ENCODE measurements at places on chromosomes 6 and 20.

DNA sequence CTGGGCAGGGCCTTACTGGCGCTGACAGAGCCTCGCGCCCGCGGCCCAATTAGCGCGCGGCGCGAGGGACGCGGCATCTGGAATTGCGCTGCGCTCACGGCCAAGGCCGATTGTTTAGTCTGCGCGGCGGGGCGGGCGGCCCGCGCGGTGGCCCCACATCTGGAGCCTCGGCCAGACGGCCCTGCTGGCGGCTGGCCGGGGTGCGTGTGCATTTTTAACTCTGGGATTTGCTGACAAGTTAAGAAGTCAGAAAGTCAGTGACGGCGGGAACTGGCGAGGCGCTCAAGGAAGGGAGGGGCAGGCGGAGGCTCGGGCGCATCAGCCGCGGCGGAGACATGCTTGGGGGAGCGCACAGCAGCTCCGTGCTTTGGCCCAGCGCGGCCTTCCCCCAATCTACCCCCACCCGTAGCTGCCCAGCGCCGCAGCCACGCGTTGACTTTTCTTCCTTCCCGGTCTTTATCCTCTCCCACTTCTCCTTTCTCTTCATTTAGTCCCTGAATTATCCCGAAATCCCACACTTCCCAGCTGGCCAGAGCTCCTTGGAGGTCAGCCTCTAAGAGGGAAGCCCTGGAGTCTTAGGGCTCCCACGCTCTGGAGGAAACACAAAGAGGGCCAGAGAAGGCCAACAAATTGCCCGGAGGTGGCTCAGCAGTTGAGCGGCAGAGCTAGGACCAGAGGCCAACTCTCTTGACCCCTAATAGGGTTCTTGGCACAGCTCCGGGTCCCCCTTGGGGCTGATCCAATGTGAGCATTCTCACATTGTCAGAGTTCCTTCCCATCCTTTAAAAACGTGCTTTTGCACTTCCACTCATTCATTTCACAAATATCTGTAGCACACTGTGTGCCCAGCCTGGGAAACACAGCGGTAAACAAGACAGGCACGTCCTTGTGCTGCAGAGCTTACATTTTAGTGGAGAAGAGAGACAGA, 40.8 kb upstream of the FOXP4 start:
- DNase-seq = no peak

DNA sequence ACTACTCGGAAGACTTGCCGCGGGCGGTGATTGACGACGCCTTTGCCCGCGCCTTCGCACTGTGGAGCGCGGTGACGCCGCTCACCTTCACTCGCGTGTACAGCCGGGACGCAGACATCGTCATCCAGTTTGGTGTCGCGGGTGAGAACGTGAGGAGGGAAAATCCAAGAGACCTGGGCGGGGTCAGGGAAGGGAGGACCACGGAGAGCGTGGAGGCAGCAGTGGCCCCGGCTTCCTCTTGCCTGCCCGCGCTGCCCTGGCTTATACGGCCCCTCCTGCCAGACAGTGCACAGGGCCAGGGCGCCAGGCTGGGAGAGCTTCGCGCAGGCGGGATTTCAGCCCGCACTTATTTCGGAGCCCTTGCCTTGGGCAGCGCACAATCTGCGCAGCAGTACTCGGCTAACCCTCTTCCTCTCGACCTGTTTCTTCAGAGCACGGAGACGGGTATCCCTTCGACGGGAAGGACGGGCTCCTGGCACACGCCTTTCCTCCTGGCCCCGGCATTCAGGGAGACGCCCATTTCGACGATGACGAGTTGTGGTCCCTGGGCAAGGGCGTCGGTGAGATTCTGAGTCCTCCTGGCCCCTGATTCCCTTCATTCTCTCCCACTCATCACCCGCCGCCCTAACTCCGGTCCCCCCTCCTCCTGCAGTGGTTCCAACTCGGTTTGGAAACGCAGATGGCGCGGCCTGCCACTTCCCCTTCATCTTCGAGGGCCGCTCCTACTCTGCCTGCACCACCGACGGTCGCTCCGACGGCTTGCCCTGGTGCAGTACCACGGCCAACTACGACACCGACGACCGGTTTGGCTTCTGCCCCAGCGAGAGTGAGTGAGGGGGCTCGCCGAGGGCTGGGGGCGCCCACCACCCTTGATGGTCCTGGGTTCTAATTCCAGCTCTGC, 2.0 kb downstream of the MMP9 start:
- no peak for DNase-seq

GRCh38 chr6:22288721-22289120, 8.1 kb downstream of the PRL start:
- no peak for DNase-seq

GRCh38 chr20:19074828-19075516, 137.5 kb upstream of the SLC24A3 start:
- no peak for DNase-seq

GRCh38 chr20:62258499-62259293, 20.4 kb downstream of the OSBPL2 start:
- DNase-seq = no peak

- DNase-seq = no peak
Measured at GRCh38 chr6:53038596-53038995, 26.6 kb upstream of the FBXO9 start.

- peak; percentile 5 for DNase-seq
Measured at GRCh38 chr6:133184798-133185372, 56.3 kb upstream of the EYA4 start.

GRCh38 chr6:131451321-131452144, 121.5 kb upstream of the ARG1 start:
- no peak for DNase-seq

DNA sequence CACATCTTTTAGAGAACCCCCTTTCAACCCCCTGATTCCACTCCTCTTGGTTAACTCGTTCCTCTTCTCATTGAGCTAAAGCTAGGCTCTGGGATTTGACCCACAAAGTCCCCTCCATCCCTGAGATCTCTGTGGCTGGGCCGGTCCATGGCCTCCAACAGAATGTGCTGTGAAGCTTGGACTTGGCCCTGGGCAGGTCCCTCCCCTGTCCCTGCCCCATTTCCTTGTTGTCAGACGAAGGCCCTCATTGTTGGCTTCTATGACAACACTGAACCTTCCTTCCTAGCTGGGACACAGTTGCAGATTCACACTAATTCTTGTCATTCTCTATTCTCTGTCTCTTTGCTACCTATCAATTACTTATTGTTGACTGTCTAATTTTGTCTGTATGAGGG, 156.1 kb downstream of the SYCP2 start:
- DNase-seq = no peak

GRCh38 chr6:33602180-33602579, 18.9 kb upstream of the ITPR3 start:
- DNase-seq = no peak

GRCh38 chr6:147194652-147195411, 9.4 kb upstream of the STXBP5 start:
- no peak for DNase-seq

DNA sequence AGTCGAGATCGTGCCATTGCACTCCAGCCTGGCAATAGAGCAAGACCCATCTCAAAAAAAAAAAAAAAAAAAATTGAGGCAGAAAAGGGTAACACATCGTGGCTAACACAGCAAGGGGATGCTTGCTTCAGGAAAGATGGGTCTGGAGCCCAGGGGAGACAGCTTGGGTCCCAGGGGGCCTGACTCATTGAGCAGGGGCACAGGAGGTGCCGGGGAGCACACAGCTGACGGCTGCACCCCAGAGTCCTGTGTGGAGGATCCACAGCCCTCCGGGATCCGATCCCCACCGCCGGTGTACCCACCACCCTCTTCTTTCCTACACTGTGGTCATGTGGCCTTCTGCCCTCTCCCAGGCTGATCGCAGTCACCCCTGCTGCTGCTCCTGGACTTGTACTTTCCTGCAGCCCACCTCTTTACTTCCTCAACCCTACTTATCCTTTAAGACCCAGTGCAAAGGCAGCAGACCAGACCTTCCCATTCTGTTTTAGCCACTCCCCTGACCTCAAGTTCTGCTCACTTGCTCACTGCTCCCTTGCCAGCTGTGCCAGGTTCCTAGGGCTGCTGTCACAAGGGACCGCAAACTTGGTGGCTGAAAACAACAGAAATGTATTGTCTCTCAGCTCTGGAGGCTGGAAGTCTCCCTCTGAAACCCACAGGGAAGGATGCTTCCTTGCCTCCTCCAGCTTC, 17.6 kb upstream of the EZR start:
- no peak for DNase-seq

DNA sequence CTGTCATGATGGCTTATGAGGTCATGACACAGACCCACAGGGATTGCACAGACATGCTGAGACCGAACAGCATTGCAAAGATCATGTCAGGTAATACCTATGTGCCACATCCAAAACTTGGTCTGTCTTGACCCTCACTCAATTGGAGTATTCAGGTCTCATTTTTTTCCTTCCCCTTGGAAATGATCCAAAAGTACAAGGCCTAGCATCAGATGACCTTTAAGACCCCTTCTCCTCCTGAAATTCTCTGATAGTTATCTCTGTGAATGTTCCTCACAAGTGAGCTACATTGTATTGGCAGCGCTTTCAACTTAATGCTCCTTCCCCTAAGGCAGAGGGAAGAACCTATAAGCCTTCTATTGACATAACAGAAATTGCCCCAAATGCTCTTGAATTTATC, 507.4 kb upstream of the JARID2 start:
- no peak for DNase-seq

DNA sequence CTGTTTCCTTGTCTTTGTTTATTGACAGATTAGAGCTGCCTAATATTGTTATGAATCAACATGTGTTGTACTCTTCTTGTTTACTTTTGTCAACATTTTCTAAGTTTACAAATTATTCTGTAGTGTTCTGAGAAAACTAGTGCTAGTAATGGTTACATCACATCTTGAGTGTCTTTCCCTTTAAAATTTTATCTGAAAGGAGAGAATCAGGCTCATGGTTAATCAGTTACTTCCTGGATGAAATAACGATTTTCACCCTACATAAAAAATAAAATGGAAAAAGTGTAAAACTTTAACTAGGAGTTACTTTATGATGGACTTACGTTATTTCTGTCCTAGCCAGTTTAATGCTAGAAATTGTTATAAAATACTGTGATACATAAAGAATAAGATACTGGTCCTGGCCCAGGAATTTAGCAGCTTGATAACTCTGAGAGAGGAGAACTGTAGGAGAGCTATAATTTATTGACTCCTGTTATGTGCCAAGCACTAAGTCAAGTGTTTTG, 26.4 kb upstream of the BMP5 start:
- DNase-seq = no peak

DNA sequence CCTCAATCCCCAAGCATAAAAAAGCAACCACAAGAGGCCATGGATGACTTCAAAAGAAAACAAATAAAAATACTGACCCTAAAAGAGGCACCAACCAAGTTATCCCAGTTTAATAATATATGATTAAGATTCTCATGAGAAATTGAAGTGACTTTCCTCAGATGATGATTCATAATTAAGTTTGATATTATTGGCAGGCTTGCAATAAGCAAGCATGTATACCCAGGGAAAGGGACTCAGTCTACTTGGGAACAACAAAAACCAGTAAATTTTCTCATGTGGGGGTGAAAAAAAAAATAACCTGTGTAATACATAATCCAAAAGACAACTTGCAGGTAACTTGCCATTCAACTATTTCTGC, 19.6 kb downstream of the JAG1 start:
- no peak for DNase-seq

- DNase-seq = no peak
Measured at GRCh38 chr6:43900560-43900915, 130.5 kb downstream of the VEGFA start.

DNA sequence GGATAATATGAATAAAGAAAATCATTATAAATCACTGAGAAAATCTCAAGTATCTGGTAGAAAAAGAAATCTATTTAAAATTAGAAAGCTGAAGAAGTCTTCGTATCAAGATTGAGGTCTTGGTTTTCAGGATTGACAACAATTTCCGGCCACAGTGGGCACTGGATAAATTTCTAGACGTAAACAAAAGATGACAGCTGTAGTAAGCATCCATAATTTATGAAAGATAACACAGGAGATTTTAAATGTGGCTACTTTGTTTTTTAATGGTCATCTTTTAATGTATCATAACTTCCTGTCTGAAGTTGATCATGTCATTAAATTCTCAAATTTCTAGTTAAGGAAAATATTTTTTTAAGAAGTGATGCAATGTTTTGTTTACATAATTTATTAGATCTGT, 444.2 kb downstream of the HTR1B start:
- DNase-seq = no peak

- DNase-seq = no peak
Measured at GRCh38 chr20:49228676-49229075, 9.5 kb downstream of the DDX27 start.

GRCh38 chr20:3311623-3312022, 72.6 kb upstream of the SLC4A11 start:
- no peak for DNase-seq

DNA sequence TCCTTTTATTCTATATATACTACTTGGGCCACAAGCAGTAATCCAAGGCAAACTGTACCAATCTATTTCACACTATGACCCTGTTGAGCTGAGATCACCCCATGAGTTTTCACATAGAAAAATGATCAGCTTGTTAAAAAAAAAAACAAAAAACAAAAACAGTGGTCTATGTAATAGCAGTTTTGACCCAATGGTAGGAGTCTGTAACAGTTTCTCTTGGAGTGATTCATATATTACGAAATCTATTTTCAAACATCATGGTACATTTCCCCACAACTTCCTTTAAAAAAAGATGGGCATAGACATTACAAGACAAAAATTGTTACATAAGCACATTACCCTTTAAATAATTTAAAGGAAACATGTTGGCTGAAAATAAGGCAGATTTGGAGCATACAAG, 78.1 kb downstream of the PRSS35 start:
- DNase-seq = no peak

GRCh38 chr6:1597121-1597744, 12.5 kb upstream of the FOXC1 start:
- DNase-seq = no peak

GRCh38 chr20:43722153-43722505, 4.7 kb downstream of the GTSF1L start:
- no peak for DNase-seq

GRCh38 chr6:154887051-154887450, 108.1 kb upstream of the TIAM2 start:
- DNase-seq = no peak

- DNase-seq = no peak
Measured at GRCh38 chr6:43853066-43853650, 83.1 kb downstream of the VEGFA start.

GRCh38 chr6:90497411-90497810, 89.5 kb downstream of the MAP3K7 start:
- DNase-seq = no peak

GRCh38 chr6:129748901-129749748, 39.1 kb upstream of the ARHGAP18 start:
- DNase-seq = no peak

GRCh38 chr6:106858653-106859092, 115.9 kb downstream of the CD24 start:
- DNase-seq = peak; percentile 24

Measured in HTR-8/SVneo (cell line).